ENCODE measurements at places on chromosomes 3 and 15.

DNA sequence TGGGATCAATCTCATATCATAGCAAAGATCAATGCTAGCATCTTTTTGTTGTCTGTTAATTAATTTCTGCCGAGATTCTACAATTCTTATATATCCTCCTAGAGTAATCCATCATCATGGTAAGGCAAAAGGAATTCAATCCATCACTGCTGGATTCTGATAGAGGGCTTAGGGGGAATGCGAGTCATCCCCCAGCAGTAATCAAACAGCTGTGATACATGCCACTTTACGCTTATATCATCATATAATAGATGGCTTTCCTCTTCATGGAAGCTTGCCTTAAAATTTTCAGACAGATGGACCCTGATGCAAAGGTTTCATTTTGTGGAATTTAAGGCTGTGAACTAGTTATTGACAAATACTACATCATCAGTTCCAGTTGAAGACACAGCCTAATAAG, 645.9 kb downstream of the CADM2 start:
- no peak for DNase-seq

DNA sequence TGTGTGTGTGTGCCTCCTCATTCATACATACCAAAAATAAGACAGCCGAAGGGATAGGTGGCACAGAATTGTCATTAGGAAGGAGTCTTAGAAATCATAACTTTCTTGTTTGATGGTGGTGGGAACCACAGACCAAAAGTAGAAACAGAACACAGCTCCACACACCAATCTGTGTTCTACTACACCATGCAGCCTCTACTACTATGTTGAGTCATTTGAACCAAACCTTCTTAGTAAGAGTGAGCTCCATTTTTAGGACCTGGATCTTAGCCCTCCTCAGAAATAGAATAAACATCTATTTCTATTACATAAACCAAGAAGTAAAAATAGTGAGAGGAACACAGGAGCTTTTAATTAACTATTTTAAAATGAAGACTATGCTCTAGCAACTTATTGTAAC, 27.9 kb upstream of the PLCH1 start:
- no peak for DNase-seq

DNA sequence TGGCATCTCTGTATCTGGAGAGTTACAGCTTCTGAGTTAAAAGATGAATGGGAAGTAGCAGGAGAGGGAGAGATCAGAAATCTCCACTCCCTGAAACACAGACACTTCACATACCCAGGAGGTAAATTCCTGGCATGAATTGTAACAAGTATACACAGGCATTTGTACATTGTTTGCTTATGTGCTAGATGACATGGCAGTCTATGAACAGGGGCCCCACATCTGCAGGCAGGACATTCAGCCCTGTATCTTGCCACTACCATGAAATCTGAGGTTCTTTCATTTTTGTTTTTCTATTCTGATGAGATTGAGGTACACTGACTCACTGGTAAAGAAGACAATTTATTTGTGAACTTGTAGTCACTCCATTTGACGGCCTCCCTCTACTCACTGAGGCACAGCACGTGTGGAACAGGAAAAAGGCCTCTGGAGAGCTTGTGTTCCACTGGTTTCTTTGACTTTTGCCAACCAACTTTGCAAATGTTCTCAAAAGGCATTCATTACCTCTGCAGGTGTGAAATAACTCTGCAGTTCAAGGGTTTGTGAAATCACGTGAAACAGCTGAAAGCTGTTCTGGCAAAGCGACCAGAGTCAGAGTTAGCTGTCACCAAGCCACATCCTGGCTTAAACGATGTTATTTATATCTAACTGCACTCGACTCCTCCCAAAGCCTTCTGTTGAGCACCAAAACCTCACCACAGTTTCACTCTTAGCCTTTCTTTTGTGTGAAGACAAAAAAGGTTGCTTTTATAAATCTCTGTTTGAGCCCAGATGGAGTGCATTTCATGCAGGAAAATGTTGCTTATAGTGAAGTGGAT, 401.3 kb upstream of the CFAP20DC start:
- no peak for DNase-seq

DNA sequence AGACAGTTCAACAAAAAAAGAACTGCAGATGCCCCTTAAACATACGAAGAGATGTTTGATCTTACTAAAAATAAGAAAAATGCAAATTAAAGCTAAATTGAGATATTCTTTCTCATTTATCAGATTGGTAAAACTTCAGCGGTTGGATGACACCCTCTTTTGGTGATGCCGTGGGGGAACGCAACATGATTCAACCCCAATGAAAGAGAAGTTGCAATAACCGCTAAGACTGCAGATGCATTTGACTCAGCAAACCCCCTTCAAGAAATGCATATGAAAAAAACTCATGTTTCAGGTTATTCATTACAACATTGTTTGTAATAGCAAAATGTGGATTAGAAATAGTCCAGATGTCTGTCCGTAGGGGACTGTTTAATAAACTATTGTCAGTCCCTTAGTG, 3.6 kb downstream of the KLHL6 start:
- peak; percentile 90 for DNase-seq

- DNase-seq, result no peak
Observed at GRCh38 chr3:164397462-164397861, 680.8 kb downstream of the SI start.

DNA sequence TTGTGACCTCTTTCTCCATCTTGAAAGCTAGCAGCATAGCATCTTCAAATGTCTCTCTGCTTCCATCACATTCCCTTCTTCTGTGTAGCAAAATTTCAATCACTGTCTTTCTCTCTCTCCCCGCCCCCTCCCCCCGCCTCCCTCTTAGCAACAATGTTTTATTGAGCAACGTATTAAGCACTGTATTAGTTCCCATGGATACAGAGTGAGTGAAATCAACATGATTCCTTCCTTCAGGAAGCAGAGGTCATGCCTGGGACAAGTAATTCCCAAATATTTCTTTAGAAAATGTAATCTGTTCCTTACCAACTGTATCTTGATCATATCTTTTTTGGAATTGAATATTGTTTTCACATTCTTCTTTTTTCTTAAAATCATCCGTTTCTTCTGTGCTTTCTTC, 373.7 kb upstream of the NECTIN3 start:
- DNase-seq, result no peak

DNA sequence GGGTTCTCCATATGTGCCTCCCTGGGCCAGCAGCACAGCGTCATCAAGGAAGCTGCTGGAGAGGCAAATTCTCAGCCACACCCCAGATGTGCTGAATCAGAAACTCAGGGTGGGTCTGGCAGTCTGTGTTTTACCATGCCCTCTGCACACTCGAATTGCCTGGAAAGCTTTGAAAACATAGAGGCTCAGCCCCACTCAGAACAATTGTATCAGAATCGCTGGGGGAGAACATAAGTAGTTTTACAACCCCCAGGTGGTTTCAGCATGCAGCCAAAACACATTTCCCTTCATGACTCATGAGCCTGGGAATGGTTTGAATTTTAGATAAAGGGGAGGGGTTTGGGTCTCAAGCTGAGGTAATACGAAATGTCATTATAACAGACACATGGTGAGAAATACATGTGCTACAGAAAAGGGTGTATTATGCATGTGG, 9.6 kb downstream of the TGM4 start:
- no peak for DNase-seq
